Large intestine (tissue), 12 donors: ENCODE measurements at places on chromosomes 5 and 9. TPM values are rescaled to one million over a fixed set of nuclear protein-coding genes. Genes with fewer than 3 reads are reported as not detected.

- no peak overlapping the region for H3K4me3 ChIP-seq
- H3K4me1 ChIP-seq, result no peaks in the 10 kb centered on the region
- H3K27ac ChIP-seq, result no peak overlapping the region
- no peaks in the 10 kb centered on the region for H3K36me3 ChIP-seq
- no peaks in the 10 kb centered on the region for H3K27me3 ChIP-seq
Observed at GRCh38 chr5:24591426-24591825, 53.4 kb downstream of the CDH10 start.

Gene SLC22A4
- polyA plus RNA-seq, result 9.6 TPM

Gene PCDHB16
- polyA plus RNA-seq, result 1.1 TPM

Gene SV2C
- polyA plus RNA-seq, result 3.0 TPM

DNA sequence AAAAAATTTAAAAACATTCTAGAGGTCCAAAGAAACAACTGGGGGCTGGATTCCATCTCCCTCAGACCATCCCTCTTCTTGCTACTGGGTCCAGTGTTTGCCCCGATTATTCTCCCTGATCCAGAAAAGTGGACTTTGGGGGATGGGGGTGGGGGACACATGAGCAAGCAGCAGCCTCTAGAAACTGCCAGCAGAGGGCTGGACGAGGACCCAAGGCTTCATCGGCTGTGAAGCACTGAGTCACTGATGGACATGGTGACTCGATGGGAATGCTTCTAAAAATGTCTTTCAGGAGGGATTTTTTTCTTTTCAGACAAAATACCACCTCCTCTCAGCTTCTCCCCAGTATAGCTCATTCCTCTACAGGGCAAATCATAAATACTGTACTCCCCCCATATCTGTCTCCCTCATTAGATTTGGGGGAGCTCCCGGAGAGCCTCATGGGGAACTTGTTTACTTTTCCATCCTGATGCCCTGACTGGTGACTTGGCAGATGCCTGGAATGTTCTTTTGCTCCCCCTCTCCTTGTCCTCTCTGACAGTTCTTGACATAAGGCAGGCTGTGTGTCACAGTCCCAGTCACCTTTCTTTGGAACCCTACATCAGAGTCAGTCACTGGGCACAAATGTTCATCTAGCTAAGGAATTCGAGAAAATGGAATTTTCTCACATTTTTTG, 67.2 kb upstream of the STC2 start:
- H3K4me1 ChIP-seq, result no peaks in the 10 kb centered on the region
- no peak overlapping the region for H3K27ac ChIP-seq
- no peaks in the 10 kb centered on the region for H3K27me3 ChIP-seq
- no peak overlapping the region for H3K4me3 ChIP-seq
- H3K36me3 ChIP-seq, result no peaks in the 10 kb centered on the region

GRCh38 chr9:137410891-137411249, 12.1 kb downstream of the EXD3 start:
- H3K27ac ChIP-seq, result no peak overlapping the region
- H3K27me3 ChIP-seq, result no peaks in the 10 kb centered on the region
- DNase-seq, result no peak
- no peak overlapping the region for H3K4me3 ChIP-seq
- peaks cover 4% of the 10 kb centered on the region for H3K36me3 ChIP-seq

Gene OGN
- 184 TPM for polyA plus RNA-seq

DNA sequence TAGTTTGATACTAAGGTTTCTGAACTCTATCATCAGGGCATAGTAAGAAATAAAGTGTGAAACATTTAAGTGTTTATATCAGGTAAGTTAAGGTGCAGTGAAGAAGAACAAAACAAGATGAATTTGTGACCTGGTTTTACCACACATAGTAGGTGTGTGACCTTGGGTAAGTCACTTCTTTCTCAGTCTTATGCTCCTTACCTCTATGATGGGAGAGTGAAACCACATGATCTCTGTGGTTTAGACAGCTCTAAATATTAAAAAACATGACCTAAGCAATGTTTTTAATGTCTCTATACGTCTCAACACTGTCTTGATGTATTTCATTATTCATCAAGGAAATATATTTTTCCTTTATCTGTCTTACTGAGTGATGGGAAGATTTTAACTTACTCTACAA, 629.6 kb upstream of the DMAC1 start:
- no peaks in the 10 kb centered on the region for H3K27me3 ChIP-seq
- no peak overlapping the region for H3K4me3 ChIP-seq
- DNase-seq, result no peak
- H3K36me3 ChIP-seq, result no peaks in the 10 kb centered on the region

- H3K36me3 ChIP-seq, result no peaks in the 10 kb centered on the region
- no peak overlapping the region for H3K4me3 ChIP-seq
- no peak for DNase-seq
- H3K4me1 ChIP-seq, result no peaks in the 10 kb centered on the region
Observed at GRCh38 chr5:180439911-180440769, 54.0 kb upstream of the CNOT6 start.

- peaks cover 35% of the 10 kb centered on the region for H3K4me1 ChIP-seq
- no peak for DNase-seq
- no peak overlapping the region for H3K4me3 ChIP-seq
Observed at GRCh38 chr5:140548791-140549190, 1.3 kb downstream of the EIF4EBP3 start.
